ENCODE measurements at places on chromosomes 12 and 14.

DNA sequence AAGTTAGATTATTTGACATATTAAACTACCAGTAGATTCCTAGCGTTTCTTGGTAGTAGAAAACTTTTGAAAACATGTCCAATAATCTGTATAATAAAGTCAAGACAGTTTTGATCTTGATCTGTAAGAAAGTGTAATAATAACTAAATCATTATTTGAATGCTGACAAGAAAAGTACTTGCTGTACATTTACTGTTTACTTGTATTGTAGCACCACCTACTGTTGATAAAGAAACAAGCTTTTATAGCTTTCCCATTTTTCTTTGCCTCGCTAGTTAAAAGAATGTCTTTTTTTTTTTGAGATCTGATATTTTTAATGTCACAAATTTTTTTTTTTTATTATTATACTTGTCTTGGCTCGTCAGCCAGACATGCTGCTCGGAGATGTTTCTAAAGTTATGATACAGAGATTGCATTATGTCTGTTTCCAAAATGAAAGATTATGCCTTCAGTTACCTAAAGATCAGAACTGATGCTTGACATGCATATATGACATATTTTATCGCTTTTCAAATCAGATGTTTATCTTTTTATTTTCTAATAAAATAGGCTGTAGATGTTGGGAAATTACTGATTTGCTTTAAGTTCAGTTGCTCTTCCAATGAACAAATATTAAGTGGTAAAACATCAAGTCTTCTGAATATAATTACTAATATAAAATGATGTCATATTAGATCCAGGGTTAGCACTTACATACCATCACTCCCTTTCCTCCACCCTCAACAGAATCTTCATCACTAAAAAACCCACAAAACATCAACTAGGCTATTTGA, 140.5 kb downstream of the AKAP6 start:
- no peak for DNase-seq

DNA sequence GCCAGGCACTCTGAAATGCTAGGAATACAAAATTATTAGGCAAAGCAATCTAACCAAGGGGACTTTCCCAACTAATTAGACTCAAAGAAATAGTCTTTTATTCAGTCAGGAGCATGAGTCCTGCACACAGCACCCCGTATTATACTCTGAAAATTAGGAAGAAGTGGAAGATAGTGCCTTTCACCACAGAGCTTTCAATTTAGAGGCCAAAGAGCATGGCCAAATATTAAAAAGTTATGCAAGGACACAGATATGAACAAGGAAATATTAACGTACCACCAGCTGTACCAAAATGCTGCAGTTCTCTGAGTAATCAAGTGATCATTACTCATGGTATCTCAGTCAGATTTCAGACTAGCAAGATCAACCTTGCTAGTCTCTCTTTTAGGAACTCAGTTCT, 22.6 kb upstream of the MDM2 start:
- no peak for DNase-seq

GRCh38 chr12:78120306-78120705, 289.6 kb downstream of the NAV3 start:
- DNase-seq, result no peak

DNA sequence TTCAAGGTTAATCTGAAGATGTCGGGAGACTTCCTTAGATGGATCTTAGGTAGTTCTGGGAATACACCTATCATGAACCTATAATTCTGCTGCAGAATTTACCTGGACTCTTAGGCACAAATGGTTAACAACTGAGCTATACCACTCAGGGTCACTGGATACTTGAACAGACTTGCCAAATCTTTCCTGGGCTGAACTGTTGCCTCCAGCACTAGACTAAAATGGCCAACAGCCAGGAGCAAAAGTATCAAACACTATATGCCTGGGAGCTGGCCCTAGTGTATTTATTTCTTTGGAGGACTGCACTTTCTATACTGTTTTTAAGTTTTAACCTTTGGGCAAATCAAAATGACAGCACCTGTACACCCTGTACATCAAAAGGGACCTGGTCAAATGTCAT, 252.8 kb downstream of the TMEM117 start:
- no peak for DNase-seq

GRCh38 chr12:40942326-40942725, 245.8 kb upstream of the PDZRN4 start:
- no peak for DNase-seq
